ENCODE measurements at places on chromosomes 16 and 17.

GRCh38 chr16:11393861-11394592 is 48.8 kb downstream of the RMI2 start:
- no peaks in the 10 kb centered on the region for H3K27me3 ChIP-seq
- peaks cover 3% of the 10 kb centered on the region for H3K4me1 ChIP-seq
- peak; percentile 37 for DNase-seq
- H3K27ac ChIP-seq, result no peak overlapping the region
- no peaks in the 10 kb centered on the region for H3K36me3 ChIP-seq

GRCh38 chr17:82779541-82779940 is 27.7 kb downstream of the TBCD start:
- DNase-seq, result no peak
- no peaks in the 10 kb centered on the region for H3K27me3 ChIP-seq
- H3K4me3 ChIP-seq, result no peak overlapping the region
- no peak overlapping the region for H3K27ac ChIP-seq

DNA sequence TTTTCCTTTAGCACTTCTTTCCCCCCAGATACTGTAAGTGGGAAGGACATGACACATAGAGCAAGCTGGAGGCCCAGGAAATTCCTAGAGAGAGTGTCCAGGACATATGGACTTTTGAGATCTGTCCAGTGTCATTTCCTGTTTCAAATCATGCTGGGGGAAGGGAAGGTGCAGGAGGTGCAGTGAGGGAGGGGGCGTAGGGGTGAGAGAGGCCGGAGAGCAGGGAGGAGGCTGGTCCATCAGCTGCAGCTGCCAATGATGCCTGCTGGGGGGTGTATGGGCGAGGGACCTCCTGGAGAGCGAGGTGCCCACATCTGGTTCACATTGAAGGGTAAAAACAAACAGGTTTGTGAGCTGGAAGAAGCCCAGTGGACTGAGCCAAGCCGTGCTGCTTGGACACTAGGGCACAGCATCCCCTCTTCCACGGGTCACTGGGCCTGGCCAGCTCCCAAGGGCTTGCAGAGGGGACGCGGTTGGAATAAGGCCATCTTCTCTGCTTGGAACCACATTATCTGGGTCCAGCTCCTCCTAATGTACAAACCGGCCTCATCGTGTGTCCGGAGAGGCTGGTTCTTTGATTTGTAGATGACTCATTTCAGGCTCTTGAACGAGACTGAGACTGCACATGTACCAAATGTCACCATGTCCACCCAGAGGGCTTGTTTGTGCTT is 70.4 kb upstream of the SMURF2 start:
- H3K4me1 ChIP-seq, result no peaks in the 10 kb centered on the region
- no peak overlapping the region for H3K27ac ChIP-seq
- no peaks in the 10 kb centered on the region for H3K27me3 ChIP-seq
- no peaks in the 10 kb centered on the region for H3K36me3 ChIP-seq

DNA sequence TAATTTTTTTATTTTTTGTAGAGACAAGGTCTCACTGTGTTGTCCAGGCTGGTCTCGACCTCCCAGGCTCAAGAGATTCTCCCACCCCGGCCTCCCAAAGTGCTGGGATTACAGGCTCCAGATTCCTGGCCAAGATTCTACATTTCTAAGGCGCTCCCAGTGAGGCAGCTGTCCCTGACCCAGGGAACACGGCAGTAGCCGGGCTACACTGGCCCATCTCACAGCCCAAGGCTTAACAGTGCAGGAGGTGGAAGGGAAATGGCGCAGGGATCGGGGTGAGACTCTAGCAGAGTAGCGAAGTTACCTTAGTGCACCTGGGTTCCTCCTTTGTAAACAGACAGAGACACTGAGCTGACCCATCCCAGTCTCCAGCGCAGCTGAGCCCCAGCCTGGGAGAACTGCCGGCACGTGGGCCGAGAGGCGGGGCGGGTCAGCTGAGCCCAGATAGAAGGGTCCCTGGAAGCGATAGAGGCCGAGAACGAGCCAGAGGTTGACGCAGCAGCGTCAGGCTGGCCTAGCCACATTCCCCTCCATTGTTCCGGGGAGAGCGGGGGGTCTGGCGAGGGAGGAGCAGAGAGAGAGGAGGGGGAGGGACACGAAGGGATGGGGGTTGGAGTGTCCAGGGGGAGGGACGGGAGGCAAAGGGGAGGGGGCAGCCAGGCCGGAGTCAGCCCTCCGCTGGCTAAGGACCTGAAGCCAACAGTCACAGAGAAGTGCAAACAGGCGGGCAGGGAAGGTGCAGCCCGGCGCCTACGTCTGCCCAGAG is 2.5 kb downstream of the CARHSP1 start:
- no peaks in the 10 kb centered on the region for H3K27me3 ChIP-seq
- H3K36me3 ChIP-seq, result no peaks in the 10 kb centered on the region
- peak overlapping the region; percentile 87 for H3K27ac ChIP-seq
- peaks cover 55% of the 10 kb centered on the region for H3K4me1 ChIP-seq
- DNase-seq, result peak; percentile 89

DNA sequence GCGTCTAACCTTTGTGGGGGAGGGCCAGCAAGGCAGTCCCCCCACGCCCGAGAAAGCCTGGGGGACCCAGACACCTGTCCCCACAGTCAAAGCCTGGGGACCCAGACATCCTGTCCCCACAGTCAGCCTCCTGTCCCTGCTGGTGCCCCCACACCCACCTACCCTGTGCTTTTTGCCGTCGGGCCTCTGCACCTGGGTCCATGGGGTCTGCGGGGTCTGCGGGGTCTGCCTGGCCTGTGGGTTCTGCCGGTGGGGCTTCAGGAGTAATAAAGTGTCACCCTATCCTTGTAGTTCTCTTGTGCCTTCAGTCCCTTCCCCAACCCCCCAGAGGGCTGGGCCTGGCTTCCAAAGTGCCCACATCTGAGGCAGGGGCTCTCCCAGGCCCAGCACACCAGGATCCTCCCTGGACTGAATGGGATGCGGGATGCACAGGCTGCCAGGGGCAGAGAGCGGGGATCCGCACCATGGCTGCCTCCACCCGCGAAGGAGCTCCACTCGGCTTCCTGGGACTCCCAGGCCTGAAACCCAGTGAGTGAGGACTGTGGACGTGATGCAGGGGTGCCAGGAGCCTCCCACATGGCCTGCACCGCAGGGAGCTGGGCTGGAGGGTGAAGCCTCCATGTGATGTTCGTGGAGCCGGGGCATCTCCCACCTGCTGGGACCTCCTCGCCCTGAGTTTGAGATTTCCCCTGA is 16.3 kb upstream of the DPEP1 start:
- H3K4me3 ChIP-seq, result no peak overlapping the region
- no peaks in the 10 kb centered on the region for H3K4me1 ChIP-seq
- no peak overlapping the region for H3K27ac ChIP-seq
- no peak for DNase-seq
- no peaks in the 10 kb centered on the region for H3K27me3 ChIP-seq

- H3K27ac ChIP-seq, result no peak overlapping the region
- H3K4me1 ChIP-seq, result no peaks in the 10 kb centered on the region
- H3K27me3 ChIP-seq, result no peaks in the 10 kb centered on the region
- DNase-seq, result no peak
- H3K4me3 ChIP-seq, result no peak overlapping the region
These were observed 142.7 kb upstream of the GNAO1 start for GRCh38 chr16:56048425-56049105.

- H3K27ac ChIP-seq, result no peak overlapping the region
- H3K36me3 ChIP-seq, result no peaks in the 10 kb centered on the region
- no peak for DNase-seq
- no peaks in the 10 kb centered on the region for H3K27me3 ChIP-seq
These were observed 13.4 kb downstream of the OR2C1 start for GRCh38 chr16:3369073-3369472.

DNA sequence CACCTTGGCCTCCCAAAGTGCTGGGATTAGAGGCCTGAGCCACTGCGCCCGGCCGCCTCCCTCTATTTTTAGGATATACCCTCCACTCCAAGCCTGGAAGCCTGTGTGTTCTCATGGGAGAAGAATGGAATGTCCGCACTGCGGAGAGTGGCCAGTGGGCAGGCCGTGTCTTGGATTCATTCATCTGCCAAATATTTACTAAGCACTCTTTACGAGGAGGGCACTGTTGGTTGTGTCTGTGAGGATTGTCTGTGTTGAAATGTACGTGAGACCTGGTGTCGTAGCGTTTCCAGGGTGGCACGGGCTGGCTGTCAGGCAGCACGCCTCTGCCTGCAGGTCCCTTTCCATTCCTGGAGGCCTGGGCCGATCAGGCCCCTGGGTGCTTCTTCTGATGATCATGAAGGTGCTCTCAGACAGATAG is 19.2 kb downstream of the PGS1 start:
- peak overlapping the region; percentile 72 for H3K27ac ChIP-seq
- H3K4me1 ChIP-seq, result peaks cover 14% of the 10 kb centered on the region
- peaks cover 45% of the 10 kb centered on the region for H3K36me3 ChIP-seq
- H3K4me3 ChIP-seq, result no peak overlapping the region

DNA sequence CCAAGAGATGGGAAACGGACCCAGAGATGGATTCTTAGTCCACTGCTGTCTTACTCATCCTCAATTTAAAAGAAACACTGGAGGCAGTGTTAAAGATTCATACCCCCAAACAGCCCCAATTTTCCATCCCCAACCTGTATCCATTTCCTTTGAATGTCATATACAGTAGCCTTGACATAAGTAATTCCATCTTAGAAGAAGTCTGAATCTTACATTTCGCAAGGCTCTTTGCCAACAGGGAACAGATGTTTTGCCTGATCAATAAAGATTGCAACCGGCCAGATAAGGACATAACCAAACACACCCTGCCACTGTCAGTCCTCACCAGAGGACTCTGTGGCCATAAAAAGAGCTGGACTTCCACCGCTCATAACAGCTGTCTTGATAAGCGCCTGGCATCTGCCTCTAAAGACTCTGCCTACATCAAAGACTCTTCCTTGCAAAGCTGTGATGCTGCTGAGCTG is 59.0 kb upstream of the MED9 start:
- DNase-seq, result peak; percentile 22
- no peaks in the 10 kb centered on the region for H3K36me3 ChIP-seq
- no peak overlapping the region for H3K27ac ChIP-seq
- H3K27me3 ChIP-seq, result no peaks in the 10 kb centered on the region
- H3K4me1 ChIP-seq, result peaks cover 6% of the 10 kb centered on the region

DNA sequence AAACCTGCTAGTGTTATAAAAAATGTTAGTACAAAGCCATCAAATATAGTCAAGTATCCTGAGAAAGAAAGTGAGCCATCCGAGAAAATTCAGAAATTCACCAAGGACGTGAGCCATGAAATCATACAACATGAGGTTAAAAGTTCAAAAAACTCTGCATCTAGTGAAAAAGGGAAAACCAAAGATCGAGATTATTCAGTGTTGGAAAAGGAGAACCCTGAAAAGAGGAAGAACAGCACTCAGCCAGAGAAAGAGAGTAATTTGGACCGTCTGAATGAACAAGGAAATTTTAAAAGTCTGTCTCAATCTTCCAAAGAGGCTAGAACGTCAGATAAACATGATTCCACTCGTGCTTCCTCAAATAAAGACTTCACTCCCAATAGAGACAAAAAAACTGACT is 31.7 kb downstream of the RBBP6 start:
- no peak for DNase-seq
- H3K4me1 ChIP-seq, result no peaks in the 10 kb centered on the region
- H3K27ac ChIP-seq, result no peak overlapping the region

DNA sequence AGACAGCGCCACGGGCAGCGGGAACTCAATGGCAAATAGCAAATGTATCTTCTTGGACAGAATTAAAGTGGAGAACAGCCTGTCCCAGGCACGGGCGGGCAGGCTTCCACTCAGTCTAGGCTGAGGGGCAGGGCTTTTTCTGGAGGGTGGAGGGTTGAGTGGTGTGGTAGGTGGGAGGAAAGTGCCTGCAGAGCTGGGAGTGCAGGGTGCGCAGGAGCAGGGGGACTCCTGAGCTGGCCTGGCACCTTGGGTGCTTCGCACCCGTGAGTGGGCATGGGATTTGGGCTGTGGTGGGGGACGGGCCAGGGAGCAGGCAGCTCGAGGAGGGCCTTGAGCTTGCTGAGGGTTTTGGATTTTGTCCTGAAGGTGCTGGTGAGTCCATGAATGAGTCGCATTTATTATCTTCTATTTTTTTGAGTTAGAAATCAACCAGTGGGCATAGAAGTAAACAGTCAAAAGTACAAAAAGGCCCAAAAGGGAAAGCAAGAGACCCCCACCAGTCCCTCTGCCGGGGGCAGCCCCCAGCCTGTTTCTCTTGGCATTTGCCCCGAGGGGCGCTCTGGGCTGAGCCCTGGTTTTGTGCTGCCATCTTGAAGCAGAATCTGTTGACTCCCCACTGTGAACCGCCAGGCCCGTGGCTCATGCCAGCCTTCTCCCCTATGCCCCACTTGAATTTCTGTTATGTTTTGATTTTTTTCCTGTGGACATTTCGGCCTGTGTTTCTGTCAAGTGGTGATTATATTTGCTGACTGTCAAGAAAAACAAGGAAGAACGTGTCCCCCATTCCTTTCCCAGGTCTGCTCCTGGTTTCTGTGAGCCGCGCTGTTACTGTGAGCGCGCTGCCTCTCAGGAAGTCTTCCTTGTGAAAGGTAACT is 8.2 kb downstream of the ADORA2B start:
- no peaks in the 10 kb centered on the region for H3K27me3 ChIP-seq
- no peaks in the 10 kb centered on the region for H3K4me1 ChIP-seq
- DNase-seq, result peak; percentile 40
- no peak overlapping the region for H3K27ac ChIP-seq

- no peaks in the 10 kb centered on the region for H3K4me1 ChIP-seq
- no peak overlapping the region for H3K4me3 ChIP-seq
- H3K27ac ChIP-seq, result no peak overlapping the region
- H3K27me3 ChIP-seq, result no peaks in the 10 kb centered on the region
These were observed 55.7 kb downstream of the GOSR1 start for GRCh38 chr17:30532871-30533270.

DNA sequence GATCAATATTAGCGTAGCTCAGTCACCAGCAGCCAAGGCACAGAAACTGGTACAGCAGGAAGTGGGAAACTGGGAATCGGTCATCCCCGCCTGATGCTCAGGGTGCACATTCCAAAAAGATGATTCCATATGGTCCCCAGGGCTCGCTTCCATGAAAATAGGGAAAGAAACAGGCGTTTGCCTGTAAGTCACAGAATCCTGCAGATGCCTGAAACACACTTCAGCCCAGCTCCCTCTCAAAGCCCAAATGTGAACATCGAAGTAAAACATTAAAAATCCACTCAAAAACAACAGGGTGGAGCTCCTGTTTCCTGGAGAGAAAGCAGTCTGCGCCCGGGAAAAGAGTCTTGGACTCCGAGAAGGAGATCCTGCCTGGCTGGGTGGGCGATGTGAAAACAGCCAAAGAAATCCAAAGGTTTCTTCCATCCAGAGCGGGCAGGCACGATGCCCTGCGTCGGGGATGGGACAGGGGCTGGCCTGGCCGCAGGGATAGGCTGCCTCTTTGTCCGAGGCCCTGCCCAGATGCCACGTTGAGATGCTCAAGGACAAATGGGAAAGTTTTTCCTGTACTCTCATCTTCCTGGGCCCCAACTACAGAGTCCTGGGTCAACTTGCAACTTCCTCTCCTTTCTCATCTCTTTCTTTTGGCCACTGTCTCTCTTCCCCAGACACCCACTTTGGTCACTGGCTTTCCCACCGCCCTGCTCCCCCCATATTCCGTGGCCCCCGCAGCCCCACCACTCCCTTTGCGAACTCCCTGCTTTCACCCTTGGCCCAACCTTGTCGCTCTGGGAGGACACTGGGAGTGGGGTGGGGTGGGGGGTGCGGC is 743 bp downstream of the WIPI1 start:
- peak overlapping the region; percentile 57 for H3K4me3 ChIP-seq
- H3K4me1 ChIP-seq, result peaks cover 20% of the 10 kb centered on the region
- no peaks in the 10 kb centered on the region for H3K36me3 ChIP-seq
- H3K27me3 ChIP-seq, result no peaks in the 10 kb centered on the region

- no peaks in the 10 kb centered on the region for H3K27me3 ChIP-seq
- H3K4me3 ChIP-seq, result no peak overlapping the region
These were observed 33.1 kb downstream of the ZNF469 start for GRCh38 chr16:88415713-88416323.
